Renal cortex interstitium (tissue), 15 donors: ENCODE measurements at places on chromosomes 13 and 19. TPM values are rescaled to one million over a fixed set of nuclear protein-coding genes. Genes with fewer than 3 reads are reported as not detected.

Gene EFNB2
- 155 TPM for polyA plus RNA-seq

GRCh38 chr19:39351537-39352064, 9.4 kb downstream of the SAMD4B start:
- no peak for DNase-seq

DNA sequence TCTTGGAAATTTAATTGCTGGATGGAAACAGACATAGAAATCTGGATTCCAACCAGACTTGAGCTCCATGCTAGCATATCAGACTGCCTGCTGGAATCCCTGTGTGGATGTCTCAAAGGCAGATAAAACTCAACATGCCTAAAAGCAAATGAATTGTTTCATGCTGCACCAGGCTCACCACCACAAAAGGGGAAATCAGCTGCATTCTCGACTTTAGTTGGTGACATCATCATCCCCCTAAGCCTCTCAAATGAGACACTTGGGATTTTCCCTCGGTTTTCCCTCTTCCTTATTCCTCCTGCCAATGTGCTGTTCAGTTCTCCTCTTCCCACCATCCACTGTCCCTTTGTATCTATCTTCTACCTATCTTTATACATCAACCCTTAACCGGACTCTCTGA, 134.3 kb downstream of the ZDHHC20 start:
- no peak for DNase-seq

GRCh38 chr13:45951166-45951565, 99.6 kb upstream of the SIAH3 start:
- DNase-seq: no peak

DNA sequence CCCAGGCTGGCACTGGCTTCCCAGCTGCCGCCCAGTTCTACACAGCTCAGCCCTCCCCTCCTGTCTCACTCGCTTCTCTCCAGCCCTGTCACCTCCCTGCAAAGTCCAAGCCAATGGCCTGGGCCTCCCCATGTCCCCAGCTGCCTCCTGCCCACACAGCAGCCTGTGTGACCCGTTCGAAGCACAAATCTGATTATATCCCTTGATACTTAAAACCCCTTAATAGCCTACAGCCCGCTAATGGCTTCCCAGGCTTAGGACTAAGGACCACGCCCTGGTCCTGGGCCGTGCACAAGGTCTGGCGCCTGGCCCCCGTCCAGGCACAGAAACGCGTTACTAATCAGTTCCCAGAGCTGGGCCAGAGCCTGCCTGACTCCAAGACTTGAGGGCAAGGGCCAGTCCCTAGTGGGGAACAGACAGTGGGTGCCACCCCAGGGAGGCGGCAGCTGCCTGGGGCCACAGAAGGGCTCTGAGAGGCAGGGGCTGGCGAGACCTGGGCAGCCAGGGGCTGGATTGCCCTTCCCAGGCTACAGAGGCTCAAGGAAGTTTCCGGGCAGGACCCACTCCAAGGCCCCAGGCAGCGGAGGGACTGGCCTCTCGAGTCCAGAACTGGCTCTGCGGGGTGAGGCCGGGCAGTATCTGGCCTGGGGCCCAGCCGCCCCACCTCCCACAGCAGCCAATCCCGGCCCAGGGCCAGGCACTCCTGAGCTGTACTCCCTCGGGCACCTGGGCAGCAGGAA, 10.4 kb downstream of the XAB2 start:
- peak; percentile 24 for DNase-seq
